ENCODE measurements at places on chromosomes 3 and 15.

DNA sequence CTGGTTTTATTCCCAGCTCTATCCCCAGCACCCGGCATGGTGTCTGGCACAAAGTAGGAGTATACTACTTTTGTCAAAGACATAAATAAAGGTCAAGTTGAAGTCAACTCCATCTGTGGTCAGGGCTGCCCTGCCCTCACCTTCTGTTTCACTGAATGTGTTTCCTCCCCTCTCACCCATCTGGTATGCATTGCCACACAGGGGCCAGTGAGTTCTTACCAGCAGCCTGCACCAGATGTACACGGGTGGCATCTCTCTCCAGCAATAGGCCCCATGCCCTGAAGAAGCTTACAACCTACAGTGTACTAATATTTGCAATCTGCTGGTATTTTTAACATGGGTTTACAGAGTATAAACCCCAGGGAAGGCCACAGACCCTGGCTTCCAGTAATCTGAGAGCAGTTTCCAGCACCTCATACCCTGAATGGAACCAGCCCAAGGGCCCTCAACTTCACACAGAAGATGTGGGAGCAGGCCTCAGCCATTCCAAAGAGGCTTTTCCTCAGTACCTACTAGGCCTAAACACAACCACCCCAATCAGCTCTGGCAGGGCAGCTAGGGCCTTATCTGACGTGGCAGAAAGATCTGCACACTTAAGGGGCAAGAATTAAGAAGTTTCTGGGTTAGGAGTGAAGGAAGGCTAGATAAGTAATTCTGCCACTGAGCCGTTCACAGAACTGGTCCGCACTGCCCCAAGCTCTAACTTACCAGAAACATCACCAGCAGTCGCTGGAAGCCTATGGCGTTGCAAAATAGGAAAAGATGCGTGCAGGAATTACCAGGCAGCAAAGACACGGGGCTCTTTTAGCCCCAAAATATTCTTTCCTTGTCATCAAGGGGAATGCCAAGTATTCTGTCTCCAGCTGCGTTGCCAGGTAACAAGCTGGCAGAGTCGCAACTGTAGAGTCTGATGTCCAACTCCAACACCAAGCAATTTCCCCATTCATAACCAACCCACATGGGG lies 2.1 kb downstream of the IDH2 start:
- DNase-seq: no peak

DNA sequence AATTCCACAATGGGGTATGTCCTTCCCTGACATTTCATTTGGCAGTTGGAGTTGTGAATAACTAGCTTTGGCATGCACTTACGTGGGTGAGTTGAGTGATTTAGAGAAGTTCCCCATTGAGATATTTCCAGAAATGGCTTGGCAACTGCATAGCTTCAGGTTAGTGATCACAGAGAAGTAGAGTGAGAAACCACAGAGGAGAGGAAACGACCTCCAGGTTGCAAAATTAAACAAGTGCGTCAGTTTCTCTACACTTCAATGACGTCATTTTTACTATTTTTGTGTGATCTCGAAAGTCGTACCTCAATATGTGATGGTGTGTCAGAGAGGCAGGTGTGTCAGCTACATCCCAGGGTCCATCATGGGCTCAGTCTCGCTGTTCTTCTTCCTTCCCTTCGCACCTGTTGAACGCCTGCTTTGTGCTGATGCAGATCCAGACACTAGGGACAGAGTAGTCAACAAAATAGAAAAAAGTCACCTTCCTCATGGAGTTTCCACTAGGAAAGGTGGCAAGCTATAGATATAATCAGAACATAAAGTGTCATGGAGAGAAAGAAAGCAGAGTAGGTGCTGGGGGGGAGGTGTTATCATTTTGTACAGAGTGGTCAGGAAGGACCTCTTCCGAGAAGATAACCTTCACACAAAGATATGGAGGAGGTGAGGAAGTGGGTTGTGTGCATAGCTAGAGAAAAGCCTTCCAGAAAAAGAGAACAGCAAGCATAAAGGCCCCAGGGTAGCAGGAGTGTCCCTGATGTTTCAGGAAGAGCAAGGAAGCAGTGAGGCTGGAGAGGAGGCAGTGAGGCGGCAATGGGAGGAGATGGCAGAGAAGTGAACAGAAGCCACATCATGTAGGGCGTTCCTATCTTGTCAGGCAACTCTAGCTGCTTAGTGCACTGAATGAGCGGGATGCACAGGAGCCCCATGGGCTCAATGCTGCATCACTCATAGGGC lies 75.6 kb downstream of the MCTP2 start:
- no peak for DNase-seq

DNA sequence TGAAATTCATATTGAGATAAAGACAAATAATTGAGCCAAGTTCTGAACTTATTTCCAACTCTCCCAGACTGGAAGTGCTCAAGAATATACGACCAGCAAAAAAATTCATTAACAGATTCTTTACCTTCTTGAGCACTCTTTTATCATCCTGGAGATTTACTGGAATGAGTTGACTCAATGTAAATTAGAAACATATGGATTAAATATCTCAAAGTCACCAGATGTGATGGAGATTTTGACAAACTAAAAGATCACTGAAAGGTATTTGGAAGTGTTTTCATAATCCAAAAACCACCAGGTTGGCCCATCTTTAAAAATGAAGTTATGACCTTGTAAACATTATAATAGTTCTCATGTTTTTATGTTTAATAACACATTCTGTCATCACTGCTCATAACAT lies 433.2 kb upstream of the RASGRP1 start:
- DNase-seq: no peak

DNA sequence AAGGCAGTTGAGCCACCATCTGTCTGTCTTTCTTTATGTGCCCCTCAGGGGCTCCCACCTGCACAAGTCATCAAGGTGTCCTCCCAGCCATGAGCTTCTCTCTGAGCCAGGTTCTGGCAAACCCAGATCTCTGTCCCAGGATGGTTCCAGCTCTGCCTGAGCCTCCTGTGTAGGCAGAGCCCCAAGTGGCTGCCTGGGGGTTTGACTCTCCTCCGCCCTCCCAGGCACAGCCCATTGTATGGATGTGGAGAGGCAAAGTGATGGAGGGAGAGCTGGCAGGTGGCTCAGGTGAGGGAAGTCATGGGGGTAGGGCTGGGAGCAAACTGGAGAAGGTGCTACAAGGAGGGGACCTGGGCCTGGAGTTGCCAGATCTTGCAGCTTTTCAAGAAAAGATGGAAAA lies 56.9 kb downstream of the GRIP2 start:
- DNase-seq: no peak

DNA sequence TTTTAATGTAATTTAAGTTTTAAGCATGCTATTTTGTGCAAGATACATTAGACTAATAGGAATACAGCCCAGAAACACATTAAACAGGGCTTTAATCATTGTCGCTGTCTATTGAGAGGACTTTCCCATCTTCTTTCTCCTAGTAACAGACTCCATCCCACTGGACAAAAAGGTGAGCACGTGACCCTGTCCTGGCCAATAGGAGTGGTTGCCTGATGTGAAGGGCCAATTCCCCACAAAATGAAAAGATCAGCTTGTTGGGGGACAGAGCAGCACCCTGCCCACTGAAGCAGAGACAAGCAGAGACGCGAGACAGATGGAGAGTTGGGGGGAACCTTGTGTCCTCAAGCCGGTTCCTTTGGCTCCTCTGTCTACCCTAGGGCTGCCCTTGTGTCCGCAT lies 21.2 kb downstream of the CRYGS start:
- no peak for DNase-seq

Data from right atrium auricular region (tissue), 2 donors.